Left forelimb (tissue), 1 donor: ENCODE measurements at places on chromosomes 3 and 15.

DNA sequence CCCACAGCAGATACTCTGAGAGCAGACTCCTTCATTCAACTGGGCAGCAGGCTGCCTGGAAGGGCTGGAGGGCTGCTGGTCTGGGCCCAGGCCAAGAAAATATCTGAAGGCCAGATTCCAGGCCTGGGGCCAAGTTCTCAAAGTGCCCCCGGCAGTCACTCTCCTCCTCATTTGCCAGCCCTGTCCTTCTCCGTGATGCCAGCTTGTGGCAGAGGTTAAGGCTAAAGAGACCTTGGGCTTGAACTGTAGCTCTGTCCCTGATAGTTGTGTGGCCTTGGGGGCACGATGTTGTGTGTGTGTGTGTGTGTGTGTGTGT, 39.0 kb downstream of the FAM3D start:
- DNase-seq, result no peak

DNA sequence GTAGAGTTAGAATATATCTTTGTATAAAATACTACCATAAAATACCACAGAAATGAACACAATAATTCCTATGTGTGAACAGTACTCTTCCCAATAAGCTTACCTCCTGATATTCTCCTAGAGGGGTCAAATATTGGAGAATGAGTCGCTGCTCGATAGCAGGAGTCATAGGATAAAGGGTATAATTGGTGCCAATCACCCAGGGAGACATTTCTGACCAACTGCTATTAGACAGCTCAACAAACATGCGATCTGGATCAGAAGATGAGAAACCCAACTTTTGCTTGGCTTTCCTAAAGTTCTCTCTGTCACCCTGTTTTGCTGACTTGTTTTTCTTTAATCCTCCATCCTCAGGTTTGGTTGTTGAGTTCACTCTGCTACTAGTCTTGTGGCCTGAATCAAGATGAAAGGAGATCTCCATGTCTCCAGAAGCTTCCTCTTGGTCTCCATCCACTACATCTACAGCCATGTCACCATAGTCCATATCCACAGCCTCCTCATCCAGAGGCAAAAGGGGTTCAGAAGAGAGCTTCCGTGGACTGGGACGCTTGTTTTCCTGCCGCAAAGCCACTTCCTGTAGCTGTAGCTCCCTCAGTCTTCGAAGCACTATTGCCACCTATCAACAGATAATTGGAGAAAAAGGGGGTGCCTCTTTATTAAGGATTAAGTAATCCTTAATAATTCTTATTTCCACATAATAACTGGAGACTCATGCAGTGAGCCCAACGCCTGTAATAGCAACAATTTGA, 50.4 kb downstream of the RBM15B start:
- no peak for DNase-seq

DNA sequence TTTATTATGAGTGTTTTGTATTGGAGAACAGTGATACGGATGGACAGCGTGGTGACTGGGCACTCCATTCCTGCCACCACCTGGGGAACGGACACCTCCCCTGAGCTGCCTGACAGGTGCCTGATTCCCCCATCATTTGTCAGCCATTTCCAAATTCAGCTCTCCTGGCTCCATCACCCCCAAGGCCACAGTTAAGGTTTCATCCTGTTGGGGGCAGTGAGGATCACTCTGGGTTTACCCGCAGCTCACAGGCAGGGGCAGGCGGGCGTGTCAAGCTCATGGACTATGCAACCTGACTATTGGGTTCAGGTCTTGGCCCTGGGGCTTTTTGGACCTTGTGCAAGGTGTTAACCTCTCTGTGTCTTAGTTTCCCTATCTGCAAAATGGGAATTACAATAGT, 76.3 kb downstream of the RAB11A start:
- no peak for DNase-seq

GRCh38 chr3:18086760-18087159, 338.4 kb downstream of the SATB1 start:
- no peak for DNase-seq

DNA sequence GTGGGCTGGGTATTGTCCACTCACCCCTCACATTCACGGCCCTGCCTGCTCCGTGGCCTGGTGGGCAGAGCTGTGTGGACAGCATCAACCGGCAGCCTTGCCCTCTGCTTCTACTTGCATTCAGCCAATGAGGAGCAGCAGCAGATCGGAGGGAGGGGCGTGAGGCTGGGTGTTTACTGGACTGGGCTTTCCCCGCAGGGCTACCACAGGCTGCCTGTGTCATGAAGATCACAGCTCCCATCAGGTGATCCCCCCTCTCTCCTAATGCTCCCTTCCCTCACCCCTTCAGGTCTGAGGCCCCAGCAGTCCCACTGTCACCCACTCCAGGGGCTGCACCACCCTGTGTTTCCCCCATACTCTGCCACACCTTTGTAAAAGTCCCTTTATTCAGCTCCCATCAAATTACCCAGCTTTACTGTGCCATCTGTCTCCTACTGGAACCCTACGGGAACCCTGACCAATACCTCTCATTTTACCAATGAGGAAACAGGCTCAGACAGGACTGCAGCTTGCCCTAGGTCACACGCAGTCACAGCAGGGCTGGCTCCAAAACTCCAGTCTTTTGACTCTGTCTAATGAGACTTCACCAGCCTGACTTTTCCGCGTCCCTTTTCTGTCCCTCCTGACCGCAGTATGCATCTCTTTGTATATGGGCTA, 81.1 kb downstream of the MEGF11 start:
- no peak for DNase-seq

DNA sequence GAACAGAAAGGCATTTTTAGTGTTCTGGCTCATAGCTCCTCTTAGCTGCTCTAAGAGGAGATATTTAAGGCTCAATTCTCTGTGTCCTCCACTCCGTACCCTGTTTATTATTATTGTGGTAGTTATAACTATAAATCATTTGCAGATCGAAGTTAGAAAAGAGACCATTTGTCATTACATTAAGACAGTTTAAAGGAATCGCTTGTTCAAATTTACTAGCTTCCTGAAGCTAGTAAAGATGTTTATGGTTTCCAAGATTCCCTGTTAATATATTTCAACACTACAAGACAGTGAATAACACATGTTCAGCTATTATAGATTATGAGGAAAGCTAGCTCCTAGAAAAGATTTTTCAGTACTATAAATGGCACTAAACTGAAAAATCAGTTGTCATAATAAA, 12.6 kb downstream of the ATXN7 start:
- DNase-seq, result no peak

- no peak for DNase-seq
These were observed 201.1 kb downstream of the NR1D2 start for GRCh38 chr3:24145981-24146822.

- DNase-seq, result no peak
These were observed 29.6 kb downstream of the GADL1 start for GRCh38 chr3:30864836-30865235.

- DNase-seq, result no peak
These were observed 146.3 kb downstream of the GMNC start for GRCh38 chr3:190716211-190716610.

- no peak for DNase-seq
These were observed 138.8 kb downstream of the BBX start for GRCh38 chr3:107661447-107662123.

GRCh38 chr3:190519886-190520285, 6.0 kb downstream of the IL1RAP start:
- no peak for DNase-seq

- no peak for DNase-seq
These were observed 11.7 kb upstream of the CCK start for GRCh38 chr3:42277676-42278075.

DNA sequence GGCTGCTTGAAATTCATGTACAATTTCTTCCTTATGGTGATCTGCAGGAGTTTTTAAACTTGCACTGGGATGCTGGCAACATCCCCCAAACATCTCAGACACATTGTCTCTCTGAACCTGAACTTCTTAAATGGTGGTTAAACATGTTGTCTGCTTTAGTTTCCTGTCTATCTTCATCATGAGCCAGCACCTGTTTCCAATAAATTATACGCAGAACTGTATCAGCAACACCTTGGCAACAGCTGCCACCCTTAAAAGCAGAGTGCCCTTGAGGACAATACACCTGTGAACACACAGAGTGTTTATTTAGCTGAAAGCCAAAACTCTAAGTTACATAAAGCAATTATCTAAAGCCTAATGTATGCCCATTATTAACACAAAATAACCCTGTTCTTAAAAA, 242.9 kb downstream of the WNT5A start:
- no peak for DNase-seq

GRCh38 chr3:64167351-64167750, 57.9 kb downstream of the PRICKLE2 start:
- no peak for DNase-seq

DNA sequence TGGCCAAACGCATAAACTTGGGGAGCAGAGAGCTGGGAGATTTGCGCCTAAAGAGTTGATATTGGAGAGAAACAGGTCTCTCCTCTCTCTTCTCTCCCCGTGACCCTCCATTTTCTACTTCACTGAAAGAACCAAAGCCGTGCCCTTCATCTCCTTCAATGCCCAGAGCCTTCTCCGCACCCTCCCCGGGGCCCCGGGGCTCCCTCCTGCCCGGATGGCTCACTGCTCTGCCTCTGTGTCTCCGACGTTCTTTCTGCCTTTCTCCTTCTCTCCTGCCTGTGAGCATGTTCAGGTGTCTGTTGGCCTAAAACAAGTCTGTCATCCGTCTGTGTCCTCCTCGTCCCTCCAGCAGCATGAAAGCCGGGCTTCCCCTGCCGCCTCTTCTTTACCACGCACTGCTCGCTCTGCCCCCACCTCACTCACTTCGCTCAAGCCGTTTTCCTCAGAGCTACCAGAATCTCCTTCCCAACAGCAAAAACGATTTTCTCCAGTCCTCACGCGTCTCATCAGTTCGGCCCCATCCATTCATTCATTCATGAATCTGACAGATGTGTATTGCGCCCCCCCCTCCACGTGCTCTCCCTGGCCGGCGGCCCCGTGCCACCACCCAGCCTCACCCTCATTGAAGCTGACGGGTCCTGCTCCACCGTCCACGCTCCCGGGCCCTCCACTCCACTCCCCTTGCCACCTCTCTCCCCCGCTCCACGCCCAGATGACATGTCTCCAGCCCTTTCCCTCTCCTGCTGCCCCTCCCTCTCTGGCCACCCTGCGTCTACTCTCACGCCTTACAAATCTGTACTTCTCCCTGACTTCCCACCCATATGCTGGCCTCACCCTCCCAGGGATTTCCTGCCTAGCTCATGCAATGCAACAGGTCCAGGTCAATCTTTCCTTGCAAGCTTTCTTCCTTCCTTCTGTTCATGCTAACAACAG, 10.2 kb downstream of the MUC4 start:
- DNase-seq, result peak; percentile 34

DNA sequence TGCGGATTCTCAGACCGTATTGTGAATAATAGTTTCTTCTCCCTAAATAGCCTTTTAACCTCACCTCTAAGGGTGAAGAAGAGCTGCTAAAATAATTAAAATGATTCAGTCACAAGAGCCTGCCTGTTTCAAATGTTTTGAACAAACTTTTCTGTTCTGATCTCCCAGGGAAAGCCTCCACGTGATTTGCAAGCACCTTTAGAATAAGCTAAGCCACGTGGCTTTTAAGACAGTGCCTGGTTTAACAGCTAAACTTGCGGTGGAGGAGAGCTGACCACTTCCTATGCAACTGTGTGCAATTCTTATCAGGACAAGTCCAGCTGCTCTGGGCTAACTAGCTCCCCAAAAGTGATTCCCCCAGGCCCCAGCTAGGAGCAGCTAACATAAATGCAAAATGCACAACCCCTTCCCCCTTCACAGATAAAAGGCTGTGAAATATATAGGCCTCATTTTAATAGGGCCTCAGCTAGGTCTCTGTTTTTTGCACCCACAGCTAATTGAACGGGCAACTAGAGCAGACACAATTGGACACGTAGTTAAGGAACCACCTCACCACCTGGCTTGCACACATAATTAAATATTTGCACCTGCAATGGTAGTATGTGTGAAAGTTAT, 401.2 kb upstream of the NR2F2 start:
- no peak for DNase-seq

- DNase-seq, result no peak
These were observed 556.5 kb upstream of the KCNMB2 start for GRCh38 chr3:177979703-177980102.

GRCh38 chr15:64146885-64147681, 4.4 kb upstream of the SNX22 start:
- DNase-seq, result no peak

- no peak for DNase-seq
These were observed 10.1 kb upstream of the DCP1A start for GRCh38 chr3:53357458-53357857.

- peak; percentile 28 for DNase-seq
These were observed 2.0 kb downstream of the PRSS50 start for GRCh38 chr3:46715507-46716175.

- DNase-seq, result no peak
These were observed 246.1 kb downstream of the NR2F2 start for GRCh38 chr15:96576596-96576995.

- no peak for DNase-seq
These were observed 423.1 kb downstream of the TIGIT start for GRCh38 chr3:114716916-114717315.

DNA sequence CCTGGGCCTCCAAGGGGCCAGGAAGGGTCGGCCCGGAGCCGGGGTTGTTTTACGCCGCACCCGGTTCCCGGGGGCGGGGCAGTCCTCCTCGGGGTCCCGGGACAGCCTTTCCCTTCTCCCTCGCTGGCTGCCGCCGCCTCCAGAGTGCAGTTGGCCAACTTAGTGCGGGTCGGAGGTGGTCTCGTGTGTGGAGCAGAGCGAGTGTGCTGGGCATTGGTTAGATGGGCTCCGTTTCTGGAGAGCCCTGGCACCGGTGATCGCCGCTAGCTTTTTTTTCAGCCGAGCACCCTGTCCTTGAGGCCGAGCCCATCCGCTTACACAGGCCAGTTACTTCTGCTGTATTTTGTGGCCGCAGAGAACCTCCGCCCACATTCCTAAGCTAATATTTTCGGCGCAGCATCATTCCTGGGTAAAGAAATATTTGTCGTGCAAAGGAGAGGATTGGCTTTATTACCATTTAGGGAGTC, 585 bp downstream of the KIF23 start:
- peak; percentile 72 for DNase-seq

GRCh38 chr3:111210866-111211564, 139.4 kb downstream of the NECTIN3 start:
- no peak for DNase-seq

DNA sequence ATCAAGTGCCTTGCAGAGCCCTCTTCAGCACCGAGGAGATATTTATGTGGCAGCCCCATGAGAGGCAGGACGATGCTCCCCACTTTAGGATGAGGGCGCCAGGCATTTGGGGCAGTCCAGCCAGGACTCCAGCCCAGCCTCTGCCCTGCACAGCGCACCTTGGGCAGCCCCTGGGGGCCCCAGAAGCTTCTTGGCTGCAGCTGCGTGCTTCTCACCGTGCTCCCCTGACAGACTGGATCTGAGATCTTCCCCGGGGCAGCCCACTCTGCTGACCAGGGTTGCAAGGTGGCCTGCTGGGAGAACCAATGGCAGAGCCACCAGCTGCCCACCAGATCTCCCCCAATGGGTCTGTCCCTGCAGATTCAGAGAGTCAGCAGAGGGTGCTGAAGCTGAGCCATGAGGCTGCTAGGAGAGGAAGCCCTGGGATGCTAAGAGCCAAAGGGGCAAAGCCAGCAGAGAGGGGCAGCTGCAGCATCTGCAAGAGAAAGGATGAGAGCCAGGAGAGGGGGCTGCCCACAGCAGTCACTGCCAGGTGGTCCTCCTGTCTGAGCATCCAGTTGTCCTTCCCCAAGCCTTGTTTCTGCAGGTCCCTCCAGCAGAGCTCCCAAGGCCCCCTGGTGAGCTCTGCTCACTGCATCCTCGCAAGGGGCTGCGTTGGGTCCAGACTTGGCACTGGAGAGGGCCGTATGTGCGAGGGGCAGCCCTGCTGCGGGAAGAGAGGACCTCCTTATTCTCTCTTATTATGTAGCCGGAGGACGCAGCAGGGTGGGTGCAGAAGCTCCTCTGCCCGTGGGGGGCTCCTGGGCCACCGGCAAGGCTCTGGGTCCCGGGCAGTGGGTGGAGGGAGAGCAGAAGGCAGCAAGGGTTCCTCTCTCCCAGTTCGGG, 14.7 kb upstream of the KLF13 start:
- DNase-seq, result peak; percentile 54
